ENCODE measurements at places on chromosomes 11 and 22.

- no peak for DNase-seq
These were observed 16.3 kb downstream of the LGR4 start for GRCh38 chr11:27456140-27456794.

DNA sequence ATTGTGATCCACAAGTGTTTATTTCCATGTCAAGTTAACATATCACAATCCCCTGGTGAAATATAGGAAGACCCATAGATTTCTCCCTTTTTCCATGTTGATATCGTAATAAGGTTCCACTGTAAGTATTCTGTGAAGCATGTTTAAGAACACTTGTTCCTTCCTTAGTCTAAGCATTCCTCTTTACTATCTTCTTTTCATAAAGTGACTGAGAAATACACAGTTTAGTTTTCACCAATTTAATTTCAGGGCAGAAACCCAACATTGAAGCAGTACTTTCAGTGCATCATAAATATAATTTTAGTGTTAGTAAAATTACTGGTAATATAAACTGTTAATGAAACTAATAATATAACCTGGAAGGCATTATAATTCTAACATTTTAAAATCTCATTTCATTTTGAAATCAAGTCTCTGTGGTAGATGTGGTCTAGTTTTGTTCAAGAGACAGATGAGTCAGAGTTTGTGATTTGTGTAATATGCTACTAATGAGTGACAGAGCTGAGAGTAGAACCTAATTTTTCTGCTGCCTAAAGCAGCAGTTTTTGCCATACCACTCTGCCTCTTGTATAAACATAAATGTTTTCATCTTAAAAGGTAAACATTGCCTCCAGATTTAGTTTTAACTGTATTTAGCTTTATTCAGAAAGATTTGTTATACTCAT lies 79.4 kb downstream of the ATM start:
- no peak for DNase-seq

- no peak for DNase-seq
These were observed 392.0 kb upstream of the KIRREL3 start for GRCh38 chr11:127392575-127392974.

GRCh38 chr11:15807827-15808226 lies 548.5 kb downstream of the SOX6 start:
- no peak for DNase-seq

GRCh38 chr22:17269607-17270261 lies 50.5 kb upstream of the ADA2 start:
- no peak for DNase-seq

DNA sequence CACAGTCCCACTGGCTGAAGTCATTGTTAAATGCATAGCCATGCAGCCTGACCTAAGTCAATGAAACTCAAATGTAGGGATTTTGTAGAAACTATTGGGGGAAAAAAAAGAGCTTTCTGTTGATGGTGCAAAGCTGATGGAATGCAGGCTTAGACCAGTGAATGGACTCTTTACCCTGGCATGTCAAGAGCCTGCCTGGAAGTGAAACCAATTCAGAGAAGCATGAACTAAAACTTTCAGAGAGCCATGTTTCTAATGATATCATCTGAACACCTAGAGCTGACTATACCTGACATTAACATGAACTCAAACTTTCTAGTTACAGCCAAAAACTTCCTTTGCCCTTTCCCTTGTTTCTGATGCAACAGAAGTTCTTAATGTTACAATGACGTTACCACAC lies 89.0 kb downstream of the APIP start:
- no peak for DNase-seq

GRCh38 chr11:85767246-85767945 lies 43.5 kb downstream of the SYTL2 start:
- DNase-seq, result no peak

DNA sequence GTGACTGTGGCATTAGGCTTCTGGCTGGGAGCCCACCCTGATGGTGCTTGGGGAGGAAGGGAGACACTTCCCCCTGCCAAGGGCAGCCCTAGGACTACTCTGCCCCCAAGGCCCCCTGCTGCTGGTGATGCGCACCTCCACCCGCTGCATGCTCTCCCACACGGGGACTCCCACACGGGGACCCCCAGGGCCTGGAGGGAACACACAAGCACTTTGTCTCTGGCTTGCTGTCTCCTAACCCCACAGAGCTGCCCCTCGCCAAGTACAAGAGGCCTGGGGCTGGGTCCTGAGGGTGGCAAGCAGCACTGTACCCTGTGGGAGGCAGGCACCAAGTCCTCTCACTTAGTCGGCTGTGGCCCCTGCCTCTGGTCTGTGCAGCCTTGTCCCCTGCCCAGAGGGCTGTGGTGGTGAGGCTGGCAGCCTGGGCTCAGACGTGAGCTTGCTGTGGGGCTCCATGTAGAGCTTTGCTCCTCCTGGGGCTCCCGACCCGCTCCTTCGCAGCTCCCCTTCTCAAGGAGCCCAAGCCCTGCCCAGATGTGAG lies 7.9 kb downstream of the LRRC75B start:
- no peak for DNase-seq

GRCh38 chr22:19900707-19901436 lies 40.7 kb upstream of the COMT start:
- no peak for DNase-seq

DNA sequence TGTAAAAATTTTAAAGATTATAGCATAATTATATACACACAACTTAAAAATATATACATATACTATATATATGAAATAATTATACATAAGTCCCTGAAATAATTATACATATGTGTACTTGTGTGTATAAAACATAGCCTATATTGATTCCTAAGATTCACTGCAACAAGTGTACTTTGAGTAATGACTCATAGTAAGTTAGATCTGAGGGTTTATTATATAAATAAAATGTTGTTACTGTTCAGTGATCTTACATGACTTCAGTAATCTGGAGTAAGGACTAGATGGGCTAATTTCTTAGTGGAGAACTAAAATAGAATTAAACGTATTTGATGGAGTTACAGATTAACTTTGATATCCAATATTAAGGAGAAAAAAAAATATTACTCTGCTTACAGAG lies 350.5 kb downstream of the CNTN5 start:
- DNase-seq, result no peak

GRCh38 chr11:100753172-100753543 lies 66.1 kb downstream of the ARHGAP42 start:
- DNase-seq, result no peak

DNA sequence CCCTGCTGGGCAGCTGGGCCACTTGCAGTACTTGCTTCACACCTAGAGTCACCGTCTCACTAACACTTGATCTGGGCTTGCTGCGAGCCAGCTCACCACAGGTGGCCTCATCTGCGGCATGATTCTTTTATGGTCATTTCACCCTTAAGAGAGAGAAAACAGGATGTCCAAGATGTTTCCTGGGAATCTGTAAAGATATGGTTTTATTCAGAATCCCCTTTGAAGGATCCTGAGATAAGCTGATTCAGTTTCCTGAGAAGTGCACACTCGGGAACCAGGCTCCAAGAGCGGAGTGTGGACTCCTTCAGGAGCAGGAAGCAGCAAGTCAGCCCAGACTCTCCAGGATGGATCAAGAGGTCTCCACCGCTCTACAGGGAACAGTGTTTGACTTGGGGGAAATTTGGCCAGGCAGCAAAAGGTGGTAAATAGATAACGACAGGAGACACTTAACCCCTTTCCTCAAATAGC lies 21.8 kb upstream of the TP53AIP1 start:
- DNase-seq, result no peak

- no peak for DNase-seq
These were observed 19.8 kb downstream of the PTDSS2 start for GRCh38 chr11:469684-470560.

GRCh38 chr11:130945896-130946295 lies 29.6 kb upstream of the SNX19 start:
- DNase-seq, result no peak

GRCh38 chr11:61744181-61744580 lies 8.3 kb upstream of the MYRF start:
- no peak for DNase-seq

DNA sequence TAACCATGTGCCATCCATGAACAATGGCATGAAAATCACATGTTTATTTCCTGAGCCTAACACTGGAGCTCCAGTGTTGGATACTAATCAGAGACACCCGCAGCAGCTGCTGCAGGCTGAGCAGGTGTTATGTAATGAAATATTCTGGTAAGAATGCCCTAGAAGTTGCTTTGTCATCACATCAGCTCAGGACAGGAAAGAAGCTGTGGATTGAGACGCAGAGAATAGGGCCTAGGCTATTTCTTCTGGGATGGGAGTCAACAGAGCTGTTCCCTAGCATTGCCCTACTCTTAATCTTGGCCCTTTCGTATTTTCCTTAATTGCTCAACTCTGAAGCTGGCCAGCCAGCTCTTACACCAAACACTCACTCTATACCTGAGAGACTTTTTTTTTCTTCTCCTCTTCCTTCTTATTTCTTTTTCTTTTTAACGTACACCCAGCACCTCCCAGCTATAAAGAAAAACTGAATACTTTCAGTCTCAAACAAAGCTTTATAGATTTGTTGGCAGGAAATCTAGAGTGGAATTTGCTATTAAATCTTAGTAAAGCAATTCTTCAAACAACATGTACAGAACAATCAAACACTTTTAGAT lies 31.9 kb downstream of the RASSF10 start:
- no peak for DNase-seq

DNA sequence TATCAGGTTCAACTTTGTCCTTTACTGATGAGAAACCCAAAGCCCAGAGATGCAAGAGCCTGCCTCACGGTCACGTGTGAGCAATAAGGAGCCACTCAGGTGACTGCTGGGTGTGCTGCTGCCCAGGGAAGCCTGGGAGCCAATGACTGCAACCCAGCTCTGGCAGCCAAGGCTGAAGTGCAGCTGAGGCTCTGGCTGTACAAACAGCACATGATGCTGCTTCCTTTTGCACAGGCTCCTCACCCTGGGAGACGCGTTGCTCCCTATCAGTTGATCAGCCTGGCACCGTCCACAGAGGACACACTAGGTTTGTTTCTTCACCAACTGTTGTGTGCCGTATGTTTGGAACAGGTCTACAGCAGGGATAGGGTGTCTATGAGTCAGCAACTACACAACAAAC lies 168.7 kb downstream of the EFCAB6 start:
- no peak for DNase-seq

DNA sequence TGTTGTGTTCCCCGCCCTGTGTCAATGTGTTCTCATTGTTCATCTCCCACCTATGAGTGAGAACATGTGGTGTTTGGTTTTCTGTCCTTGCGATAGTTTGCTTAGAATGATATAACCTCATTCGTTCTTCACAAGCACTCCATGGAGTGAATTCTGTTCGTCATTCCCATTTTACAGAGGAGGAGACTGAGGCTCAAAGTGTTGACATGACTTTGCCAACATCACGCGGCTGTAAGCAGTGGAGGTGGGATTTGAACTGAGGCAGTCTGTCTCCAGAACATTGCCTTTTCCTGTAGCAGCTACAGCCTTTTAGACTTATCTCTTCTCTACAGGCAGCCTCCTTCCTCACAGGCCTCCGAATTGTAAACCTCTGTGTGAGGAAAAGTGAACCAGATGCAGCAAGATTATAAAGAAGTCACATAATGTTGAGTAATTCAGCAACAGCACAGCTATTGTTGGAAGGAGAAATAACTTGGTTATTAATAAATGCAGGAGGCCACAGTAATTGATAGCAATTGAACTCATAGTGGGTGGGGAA lies 74.6 kb downstream of the MYO18B start:
- no peak for DNase-seq

DNA sequence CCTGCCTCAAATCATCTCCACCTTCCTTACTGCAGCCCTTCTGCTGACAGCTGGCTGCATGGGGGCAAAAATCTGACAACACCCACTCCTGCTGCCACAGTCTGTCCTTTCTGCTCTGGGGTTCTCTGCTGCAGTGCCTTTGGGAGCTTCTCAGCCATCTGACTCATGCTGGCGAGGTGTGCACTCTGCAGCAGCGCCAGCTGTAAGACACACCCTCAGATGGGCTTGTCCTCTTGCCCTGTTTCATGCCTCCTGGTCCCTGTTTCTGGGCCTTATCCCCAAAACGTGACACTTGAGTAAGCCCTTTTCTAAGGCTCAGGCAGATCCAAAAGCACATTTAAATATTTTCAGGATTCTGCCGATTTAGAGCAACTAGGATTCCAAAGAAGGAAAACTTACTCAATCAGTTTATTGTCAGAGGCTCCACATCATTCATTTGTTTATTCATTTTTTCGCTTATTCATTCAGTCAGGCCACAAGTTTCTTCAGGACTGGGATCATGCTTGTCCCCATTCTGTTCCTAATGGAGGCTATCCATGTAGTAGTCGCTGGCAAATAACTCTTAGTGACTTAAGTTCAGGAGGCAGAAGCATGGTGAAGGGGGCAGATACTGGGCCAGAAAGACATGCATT lies 60.2 kb downstream of the SMIM38 start:
- no peak for DNase-seq

DNA sequence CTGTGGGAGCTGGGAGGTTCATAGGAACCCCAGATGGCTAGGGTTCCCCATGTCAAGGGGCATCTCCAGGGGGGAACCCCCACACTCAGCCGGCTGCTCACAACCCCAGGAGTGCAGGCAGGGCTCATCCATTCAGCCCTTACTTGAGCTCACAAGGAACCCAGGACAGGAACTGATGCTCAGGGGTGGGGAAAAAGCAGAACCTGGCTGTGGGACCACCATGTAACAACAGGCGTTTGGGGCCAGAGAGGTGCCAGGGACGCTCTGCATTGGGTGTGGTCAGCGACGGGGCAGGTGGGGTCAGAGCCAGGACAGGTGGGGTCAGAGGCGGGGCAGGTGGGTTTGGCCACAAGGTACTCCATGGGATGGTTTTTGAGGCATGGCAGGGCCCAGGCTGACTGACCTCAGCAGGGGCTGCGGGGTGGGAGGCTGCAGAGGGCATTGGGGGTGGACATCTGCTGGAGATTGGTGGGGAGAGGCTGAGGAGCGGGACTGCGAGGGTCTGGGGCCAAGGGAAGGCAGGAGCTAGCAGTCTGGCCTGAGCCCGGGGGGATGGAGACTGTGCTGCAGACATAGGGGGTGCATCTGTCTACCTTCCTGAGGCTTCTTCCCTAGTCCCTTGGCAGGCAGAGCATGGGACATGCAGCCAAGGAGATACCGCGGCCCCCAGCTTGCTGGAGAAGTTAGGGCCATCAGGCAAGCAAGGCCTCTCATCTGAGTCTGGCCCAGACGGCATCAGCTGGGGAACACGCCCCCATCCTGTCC lies 34.0 kb upstream of the CARS1 start:
- DNase-seq, result no peak

- no peak for DNase-seq
These were observed 48.9 kb downstream of the ST14 start for GRCh38 chr11:130208241-130209127.

DNA sequence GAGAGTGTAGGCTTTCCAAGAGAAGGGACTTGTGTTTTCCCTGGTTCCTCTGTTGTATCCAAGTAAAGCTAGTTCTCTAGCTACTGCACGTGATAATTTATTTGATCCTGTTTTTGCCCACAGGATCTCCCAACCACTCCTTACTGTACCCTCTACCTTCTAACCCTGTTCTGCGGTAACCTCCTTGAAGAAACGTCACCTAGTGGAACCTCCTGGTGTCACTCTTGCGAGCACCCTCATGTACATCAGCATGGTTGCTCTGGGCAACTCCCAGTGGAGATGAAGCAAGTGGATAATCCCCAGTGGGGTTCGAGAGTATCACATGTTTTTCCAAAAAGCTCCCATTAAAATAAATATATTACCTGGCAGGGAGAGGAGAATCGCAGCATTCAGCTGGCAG lies 108.9 kb upstream of the CLMP start:
- no peak for DNase-seq

- DNase-seq, result no peak
These were observed 224.6 kb upstream of the ISX start for GRCh38 chr22:34841331-34841771.
